ENCODE measurements at places on chromosomes 11 and 22.
A peak's percentile ranks its signal among the peaks of the same experiment; 100 is the strongest.

DNA sequence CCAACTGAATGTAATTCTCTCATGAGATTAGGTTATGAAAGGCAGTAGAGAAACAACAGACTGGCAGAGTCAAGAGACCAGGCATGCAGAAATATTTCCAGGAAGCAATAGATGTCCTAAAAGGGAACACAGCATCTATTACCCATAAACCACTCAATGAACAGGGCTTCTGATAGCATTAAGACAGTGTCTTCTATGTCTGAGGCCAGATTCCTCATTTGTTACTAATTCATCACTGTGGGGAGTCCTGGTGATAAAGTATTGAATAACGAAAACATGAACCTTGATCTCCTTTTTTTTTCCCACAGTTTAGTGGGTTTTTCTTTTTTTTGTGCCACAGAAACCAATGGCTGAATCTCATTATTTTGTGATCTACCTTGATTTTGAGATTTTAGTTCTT is 339.0 kb downstream of the METTL15 start:
- no peak for DNase-seq

DNA sequence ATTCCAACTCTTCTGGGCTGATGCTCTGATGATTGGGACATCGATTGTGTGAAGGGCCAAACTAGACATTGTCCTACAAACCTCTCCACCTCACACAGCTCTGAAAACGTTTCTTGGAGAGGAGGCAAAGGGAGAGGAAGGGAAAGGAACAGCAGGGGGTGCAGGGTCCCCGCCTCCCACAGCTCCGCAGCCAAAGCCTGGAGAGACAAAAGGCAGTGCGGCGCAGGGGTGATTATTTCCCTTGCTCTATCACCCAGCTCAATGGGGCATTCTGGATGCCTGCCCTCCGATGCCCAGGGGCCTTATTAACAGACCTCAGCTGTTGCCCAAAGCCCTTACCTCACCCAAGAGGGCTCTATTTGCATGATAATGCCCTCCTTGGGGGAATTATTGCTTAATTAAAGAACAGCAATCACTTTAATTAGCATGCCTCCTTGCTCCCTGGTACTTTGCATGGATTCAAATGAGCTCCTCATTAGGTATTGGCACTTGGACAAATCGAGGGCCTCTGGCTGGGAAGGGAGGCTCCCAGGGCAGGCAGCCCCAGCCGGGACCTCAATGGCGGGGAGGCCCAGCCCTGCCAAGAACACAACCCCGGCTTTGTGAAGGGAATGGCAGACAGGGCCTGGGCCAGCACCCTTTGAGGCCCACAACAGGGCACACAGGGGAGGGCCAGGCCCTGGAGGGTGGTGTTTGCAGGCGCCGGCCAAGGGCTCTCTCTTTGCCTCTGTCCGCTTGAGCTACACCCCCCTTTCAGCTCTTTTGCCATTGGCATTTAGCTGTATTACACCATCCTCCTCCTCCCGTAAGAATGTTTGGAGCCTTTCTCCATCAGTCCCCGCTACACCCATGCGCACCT is 19.8 kb upstream of the CDON start:
- DNase-seq: no peak

DNA sequence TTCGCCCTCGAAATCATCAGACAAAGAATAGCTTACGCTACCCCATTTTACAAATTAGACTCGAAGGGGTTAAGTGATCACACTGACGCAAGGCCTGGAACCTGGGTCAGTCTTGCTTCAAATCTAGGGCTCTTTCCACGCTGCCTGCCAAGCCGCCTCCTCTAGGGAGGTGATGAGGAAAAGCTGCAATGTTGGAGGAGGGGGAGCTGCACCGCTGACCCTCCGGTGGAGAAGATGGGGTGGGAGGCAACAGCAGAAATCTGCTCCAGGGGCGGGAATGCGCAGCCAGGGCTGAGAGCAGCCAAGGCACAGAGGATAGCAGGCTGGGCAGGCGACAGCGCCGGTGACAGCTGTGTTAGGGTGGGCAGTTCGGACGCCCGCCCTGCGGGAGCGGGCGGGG is 595 bp downstream of the SYVN1 start:
- no peak for DNase-seq

DNA sequence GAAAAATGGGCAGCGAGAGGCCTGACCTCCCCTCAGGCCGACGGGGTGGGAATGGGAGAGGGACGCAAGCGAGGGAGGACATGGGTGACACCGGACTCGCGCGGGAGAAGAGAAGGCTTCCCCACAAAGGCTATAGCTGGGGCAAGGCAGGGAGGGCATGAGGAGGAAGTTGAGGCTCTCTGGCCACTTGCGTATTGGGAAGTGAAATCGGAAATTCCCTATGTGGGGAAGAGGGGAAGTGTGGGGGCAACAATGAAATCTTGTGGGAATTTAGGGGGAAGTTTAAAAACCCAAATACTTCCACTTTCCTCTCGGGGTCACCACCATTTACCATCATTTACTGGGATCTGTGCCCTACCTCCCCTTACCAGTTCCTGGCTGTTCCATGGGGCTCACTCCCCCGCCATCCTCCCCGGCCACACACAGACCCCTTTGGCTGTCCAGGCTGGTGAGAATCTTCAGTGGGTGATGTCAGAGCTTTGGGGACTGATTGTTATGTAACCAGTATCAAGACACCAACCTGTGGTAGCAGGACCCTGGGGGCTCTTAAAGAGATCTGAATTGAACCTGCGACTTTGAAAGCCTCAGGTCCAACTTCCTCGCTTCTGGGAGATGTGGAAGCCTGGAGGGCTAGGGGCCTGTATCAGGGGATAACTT is 951 bp upstream of the EHD1 start:
- no peak for DNase-seq

GRCh38 chr11:5198285-5198684 is 2.2 kb downstream of the OR51V1 start:
- no peak for DNase-seq

DNA sequence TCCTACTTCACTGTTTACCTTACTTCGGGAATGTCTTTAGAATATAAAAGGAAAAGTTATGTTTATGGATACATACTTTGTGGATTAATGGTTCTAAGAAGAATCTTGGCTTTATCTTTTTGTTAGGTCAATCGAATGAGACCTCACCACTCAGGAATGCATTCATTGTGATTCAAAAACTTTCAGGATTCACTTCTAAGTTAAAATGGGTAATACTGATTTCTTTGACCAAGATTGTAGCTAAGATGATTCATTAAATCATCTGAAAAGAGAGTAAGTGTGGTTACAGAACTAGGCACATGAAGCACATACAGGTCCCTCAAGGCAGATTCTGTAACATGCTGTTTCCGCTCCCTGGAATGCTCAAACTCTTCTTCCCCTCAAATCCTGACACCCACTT is 716.4 kb downstream of the KCNA4 start:
- DNase-seq: no peak

GRCh38 chr11:6238902-6239301 is at the start of gene CNGA4:
Gene CNGA4, plus strand, starts transcription at chr11:6239089. Its CDS starts 118 bp downstream, at chr11:6239207.
- DNase-seq: no peak

DNA sequence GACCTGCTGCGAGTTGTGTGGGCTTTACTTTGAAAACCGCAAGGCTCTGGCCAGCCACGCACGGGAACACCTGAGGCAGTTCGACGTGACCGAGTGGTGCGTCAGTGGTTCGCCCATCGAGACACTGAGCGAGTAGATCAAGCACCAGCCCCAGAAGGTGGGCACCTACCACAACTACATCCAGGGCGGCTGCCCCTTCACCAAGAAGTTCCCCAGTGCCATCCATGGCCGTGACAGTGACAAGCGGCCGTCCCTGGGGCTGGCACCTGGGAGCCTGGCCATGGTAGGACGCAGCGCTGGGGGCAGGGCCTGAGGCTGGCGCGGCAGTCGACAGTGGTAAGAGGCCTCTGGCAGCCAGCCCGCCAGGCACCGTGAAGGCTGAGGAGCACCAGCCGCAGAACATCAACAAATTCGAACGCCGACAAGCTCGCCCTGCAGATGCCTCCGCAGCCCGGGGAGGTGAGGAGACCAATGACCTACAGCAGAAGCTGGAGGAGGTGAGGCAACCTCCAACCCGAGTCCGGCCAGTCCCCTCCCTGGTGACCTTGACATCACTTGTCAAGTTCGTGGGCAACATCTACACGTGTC is 545.2 kb upstream of the CCDC179 start:
- DNase-seq: no peak

DNA sequence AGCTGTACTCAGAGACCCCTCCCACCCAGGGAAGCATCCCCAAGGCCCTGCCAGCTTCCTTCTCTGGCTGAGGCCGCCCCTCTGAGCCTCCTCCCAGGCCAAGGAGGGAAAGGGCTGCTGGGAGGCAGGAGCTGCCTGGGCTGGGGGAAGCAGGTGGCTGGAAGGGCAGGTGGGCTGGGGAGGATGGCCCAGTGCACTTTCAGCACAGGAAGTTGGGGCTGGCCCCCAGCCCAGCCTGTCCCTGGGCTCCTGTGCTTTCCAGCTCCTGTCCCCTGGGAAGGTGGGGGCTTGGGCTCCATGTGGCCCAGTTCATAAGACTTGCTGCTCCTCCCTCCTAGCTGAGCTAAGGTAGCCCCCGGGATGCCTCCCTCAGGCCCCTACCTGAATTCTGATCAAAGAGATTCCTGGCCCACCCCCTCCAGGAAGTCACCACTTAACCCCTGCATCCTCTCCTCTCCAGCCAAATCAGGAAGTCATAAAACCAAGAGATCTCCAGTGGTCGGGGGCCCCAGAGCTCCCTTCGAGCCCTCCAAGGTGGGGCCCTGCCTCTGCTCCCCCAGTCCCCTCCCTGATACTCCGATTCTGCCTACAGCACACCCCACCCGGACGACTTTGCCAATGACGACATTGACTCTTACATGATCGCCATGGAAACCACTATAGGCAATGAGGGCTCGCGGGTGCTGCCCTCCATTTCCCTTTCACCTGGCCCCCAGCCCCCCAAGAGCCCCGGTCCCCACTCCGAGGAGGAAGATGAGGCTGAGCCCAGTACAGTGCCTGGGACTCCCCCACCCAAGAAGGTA is 4.9 kb downstream of the PPP1CA start:
- DNase-seq: no peak

DNA sequence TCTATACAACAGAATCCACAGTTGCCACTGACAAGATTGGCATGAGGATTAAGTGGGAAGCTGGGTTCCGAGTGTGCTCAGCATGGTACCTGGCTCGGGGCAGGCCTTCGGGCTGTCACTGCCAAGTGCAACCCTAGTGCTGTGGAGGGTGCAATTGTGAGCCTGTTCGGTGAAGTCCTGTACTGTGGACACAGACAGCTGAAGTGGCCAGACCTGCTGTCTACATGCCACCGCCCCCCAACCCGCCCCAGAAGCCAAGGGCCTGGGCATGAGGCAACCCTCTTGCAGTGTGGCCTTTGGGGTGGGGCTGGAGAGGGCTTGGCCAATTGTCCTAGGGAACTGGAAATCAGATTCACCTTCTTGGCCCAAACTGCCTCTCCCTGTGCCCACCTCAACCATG is 15.6 kb upstream of the SHISAL1 start:
- DNase-seq: no peak

DNA sequence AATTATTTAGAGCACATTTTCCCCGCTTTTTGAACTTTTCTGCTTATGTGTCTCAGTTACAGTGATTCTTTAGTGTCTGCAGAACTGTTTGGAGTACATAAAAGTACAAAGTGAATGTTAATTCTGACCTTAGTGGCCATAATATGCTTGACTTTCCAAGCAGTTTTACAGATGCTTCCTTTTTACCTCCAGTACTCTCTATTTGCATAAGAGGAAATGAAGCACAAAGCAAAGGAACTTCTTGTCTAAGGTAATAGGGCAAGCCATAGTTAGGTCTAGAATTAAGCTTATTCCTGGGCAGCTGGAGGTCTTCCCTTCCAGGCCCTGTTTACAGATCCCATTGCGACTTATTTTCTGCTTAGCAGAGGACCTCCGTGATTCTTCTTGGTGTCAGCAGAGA is 3.6 kb downstream of the GTPBP1 start:
- DNase-seq: no peak

- DNase-seq: no peak
Observed at GRCh38 chr11:21634491-21634890, 558.4 kb upstream of the ANO5 start.

GRCh38 chr11:119580081-119580480 is 148.9 kb downstream of the NECTIN1 start:
- DNase-seq: no peak

DNA sequence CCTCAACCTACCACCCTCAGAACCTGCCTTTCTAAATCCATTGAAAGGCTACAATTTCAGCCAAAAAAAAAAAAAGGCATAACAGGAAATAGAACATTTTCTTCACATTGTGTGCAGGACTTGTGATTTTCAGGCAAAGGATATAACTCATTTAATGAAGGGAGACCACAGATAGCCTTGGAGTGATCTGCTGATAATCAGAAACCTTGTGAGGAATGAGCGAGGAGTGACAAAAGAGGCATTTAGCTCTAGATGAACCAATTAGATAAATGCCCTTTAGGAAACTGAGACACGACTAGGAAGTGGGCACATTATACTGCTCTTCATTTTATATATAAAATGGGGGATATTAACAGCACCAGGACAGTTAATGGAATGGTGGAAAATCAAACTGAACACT is 216.5 kb upstream of the GRIA4 start:
- no peak for DNase-seq

DNA sequence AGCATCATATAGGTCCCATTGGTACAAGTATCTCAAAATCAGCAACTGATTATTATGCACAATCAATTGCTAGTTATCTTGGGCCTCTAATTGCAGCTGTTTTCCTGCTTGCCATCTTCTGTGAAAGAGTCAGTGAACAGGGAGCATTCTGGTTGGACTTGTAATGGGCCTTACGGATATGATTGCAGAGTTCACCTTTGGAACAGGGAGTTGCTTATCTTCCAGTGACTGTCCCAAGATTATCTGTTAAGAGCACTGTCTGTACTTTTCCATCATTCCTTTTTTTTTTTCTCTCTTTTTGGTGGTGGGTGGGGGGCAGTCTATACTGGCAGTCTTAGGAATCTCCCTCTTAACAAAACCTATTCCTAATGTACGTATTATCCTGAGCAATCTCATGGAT is 17.8 kb downstream of the OR8G5 start:
- DNase-seq: no peak

DNA sequence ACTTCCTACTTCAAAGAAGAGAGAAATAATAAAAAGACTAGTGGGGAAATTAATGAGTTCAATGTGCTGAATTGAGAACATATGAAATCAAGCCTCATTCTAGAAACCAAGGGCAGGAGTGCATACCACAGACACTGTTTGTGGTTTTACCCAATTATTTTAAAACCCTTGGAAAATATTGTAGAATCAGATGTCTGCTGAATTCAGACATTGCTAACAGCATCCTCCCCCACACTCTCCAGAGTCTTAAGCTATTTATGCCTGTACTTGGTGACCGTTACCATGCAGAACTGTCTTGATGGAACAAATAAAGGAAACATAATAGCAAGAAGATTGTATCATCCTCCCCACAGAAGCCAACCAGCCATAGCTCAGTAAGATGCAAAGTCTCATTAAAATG is 850.1 kb downstream of the NTM start:
- DNase-seq: no peak

- DNase-seq: peak; percentile 75
Observed at GRCh38 chr11:58578635-58579191, at the start of gene ZFP91. Gene ZFP91, plus strand, starts transcription at chr11:58579063. Its CDS starts 219 bp downstream, at chr11:58579282.

All from NCI-H524 treated with DMSO at 0.1 percent for 48 hours (cell line).